ENCODE measurements at places on chromosomes 1 and 21.

- DNase-seq, result no peak
Observed at GRCh38 chr1:225771661-225772322, 5.8 kb upstream of the SRP9 start.

- DNase-seq, result no peak
Observed at GRCh38 chr1:30678209-30678608, 45.2 kb downstream of the MATN1 start.

- DNase-seq, result peak; percentile 27
Observed at GRCh38 chr1:76901158-76901767, 34.0 kb downstream of the ST6GALNAC5 start.

DNA sequence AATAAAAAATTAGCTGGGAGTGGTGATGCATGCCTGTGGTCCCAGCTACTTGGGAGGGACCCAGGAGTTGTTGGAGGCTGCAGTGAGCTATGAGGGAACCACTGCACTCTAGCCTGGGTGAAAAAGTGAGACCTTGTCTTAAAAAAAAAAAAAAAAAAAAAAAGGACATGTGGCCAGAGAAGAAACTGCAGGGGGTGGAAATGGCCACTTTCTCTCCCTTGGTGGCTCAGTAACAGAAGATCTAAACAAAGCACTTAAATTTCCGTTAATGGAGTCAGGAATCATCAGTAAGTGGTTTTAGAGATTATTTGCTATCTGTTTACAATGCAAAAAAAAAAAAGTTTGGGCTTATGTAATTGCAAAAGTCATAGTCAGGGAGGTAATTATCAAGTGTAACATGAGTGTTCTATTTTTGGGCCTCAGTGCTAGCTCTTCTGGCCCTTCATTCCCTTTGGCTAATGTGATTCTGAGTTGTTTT lies 19.3 kb upstream of the OPRD1 start:
- no peak for DNase-seq

DNA sequence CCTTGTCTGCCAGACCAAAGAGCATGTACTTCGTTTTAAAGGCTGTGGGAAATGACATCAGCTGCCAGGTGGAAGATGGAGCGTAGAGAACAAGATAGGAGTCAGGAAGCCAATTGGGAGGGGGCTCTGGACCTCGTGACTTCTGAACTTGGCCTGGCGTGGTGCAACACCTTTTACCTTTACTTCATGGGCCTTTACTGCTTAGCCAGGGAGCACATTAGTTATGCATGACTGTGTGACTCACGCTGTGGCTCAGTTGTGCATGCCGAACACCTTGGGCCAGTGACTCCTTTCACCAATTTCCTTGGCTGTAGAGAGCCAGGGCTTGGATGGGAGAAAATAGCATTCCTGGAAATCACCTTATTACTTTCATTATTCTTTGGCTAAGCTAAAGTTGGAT lies 7.2 kb downstream of the XCL1 start:
- no peak for DNase-seq

DNA sequence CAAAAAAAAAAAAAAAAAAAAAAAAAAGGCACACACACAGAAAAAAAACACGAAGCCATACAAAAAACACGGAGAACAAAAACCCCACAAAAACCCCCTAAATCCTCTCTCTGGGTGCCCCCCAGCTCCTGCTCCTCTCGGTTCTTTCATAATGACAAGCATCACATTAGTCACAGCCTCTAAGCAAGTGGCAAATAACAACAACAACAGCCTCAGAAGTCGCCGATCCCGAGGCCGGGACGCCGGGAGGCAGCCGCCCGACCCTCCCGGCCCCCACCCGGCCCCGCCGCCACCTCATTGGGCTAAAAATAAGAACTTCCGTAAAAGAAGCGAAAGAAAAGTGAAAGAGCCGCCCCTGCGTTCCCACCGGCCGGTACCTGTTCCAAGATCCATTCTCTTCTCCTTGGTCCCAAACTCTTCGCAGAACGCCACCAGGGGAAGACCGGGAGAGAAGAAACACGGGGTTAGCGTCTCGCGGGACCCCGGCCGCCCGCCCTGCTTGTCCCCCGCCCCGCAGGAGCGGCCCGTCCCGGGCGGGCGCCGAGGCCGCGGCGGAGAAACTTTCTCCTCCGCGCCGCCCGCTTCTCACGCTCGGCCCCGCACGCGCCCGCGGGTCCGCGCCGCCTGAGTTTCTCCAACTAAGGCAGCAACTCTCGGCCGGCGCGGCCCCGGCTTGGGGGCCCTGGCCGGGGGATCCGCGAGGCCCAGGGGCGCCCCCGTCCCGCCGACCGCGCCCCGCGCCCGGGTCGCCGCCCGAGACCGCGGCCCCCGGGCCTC lies 102.8 kb downstream of the CASZ1 start:
- DNase-seq, result peak; percentile 28

DNA sequence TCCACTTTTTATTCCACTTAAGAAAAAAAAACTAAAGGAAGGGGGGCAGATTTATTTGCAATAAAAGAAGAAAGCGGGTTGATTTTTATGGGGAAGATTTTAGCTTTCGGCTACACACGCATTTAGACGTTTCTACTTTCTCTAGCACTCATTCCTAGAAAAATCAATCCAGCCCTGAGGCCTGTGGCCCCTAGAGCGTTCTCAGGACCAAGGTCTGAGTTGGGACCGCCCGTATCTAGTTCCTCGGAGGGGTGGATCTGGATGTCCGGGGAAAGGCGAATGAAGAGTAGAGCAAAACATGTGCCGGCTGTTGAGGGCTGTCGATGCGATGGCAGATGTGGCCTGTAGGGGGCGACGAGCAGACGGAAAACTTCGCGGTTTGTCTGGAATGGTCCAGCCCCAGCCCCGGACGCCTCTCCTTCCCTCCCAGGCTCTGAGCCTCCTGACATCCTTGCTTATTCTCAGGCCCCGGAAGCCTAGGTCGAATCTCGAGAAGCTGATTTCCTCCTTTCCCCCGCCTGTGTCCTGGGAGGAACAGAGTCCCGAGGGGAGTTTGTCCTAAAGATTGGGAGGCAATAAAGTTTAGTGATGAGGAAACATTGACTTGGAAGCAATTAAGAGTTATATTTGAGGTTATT lies 5.2 kb downstream of the FOXD3 start:
- peak; percentile 74 for DNase-seq

DNA sequence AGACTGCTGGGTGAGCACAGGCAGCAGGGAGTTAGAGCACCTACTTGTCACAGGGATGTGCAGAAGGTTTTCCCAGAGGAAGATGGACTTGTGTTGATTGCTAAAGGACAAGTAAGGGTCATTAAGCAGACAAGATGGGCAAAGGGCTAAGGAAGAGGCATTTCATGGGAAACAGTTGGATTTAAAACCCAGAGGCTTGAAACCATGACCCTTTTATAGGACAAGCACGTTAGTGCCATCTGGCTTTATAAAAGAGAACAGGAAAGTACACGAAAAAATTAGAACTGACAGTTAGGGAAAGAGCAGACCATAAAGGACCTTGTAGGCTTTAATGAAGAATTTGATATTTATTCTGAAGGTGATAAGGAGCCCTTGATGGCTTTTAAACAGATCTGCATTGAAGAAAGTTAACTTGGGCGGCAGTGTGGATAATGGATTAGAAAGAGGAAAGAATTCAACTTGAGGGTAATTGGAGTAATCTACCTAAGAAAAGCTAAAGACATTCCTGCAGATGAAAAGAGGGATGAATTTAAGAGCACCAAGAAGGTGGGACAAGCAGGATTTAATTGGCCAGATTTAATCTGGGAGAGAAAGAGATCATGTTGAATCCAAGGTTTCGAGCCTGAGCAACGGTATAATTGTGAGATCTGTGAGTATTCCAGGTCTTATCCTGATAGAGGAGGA lies 68.6 kb downstream of the ZC3H11B start:
- DNase-seq, result no peak

DNA sequence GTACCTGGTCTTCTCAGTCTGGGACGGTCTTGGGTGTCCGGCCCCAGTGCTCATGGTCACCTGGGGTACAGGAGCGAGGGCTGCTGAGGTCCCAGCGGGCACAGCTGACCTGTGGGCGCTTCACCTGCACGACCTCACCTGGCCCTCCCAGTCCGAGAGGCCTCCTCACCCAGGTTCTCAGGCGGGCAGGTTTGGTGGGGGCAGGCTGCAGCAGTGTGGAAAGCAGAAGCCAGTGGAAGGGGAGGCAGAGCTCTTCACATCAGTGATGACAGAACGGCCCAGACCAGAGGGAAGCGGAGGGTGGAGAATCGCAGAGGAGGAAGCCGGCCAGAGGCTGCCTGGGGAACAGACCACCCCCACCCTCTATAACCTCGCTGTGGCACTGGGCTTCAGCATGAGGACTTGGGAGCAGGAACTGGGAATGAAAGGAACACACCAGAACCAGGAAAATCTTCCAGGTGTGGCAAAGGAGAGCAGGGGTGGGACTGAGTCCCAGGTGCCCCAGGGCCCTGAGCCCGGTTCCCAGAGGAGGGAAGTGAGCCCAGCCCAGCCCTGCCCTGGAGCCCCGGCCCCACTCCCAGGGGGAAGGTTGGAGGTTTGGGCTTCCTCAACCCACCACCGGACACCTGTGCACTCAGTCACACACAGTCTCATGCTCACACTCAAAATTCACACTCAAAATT lies 265.2 kb upstream of the VAMP3 start:
- no peak for DNase-seq

DNA sequence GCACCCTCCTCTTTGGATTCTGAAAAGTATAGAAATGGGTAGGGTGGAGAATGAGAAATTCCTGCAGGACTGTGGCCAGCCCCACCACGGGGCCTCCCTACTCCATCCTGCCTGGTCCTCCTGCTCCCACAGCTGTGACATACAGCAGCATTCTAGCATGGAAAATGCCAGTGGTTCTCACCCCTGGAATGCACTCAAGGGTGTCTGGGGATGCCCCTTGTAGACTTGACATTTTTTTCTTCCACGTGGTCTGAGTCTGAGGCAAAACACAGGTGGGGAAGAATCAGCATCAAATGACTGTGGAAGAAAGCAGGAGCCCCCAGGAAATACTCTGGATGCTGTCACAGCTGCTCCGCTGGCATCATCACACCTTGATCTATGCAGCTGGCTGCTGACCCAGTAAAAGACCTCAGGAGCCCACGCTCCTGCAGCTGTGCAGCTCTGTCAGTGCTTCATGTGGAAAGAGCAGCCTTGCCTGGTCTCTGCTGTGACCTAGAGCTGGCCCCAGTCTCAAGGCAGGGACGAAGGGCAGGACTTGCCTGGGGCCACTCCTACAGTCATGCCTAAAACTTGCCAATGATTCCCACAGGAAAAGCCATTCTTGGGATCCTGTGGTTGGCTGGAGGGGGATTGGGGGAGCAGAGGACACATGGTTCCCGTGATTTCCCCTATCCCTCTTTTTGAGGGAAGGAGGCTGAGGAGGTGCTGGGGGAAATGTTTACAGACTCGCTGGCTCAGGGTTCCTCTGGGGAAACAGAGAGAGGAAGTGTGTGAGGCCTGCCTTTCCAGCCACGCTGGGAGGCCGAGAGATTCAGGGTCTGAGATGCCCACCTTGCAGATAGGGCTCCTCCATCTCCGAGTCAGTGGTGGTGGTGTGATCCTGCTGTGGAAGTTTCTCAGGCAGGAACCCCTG lies 10.8 kb upstream of the A3GALT2 start:
- DNase-seq, result no peak

GRCh38 chr1:178243890-178244289 lies 150.0 kb downstream of the RASAL2 start:
- DNase-seq, result no peak

DNA sequence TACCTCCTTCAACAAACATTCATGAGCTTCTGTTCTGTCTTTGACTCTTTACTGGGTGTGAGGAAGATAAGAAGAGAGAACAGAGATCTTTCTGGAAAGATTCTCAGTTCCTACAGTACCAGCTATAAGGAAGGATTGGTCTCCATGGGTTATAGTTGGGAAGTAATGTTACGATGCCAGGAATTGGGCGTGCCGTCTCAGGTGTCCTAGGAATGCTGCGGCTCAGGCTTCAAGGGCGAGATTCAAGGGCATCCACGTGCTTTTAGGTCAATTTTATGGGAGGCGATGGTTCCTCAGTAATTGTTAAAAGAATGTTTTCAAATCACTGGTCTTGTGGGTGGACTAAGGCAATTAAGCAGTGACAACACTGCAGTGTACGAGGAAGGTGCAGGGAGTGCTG lies 27.3 kb downstream of the COG2 start:
- DNase-seq, result no peak

GRCh38 chr1:27154469-27154990 lies 395 bp downstream of the SLC9A1 start:
- no peak for DNase-seq

GRCh38 chr1:17204546-17205440 lies at the start of gene PADI1:
Gene PADI1 (plus strand): TSS chr1:17205128. CDS start chr1:17205218, 90 bp downstream.
- DNase-seq, result no peak

DNA sequence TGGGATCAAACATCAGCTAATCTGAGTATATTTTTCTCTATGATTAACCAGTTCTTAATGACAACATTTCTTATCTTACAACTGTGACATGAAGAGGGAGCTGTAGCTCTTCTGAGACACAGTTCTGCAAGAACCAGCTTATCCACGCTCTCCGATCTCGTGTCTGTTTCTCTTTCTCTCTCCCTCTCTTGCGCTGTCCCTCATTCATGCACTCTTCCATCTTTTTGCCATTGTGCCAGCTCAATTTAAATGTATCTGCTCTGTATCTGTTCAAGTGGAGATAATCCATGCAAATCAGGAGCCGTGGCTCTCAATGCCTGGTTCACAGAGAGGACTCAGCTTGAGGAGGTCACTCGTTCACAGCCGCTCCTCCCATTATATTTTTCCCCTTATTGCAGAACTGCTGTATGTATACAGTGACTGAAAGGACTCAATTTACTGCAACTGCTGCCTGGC lies 494.7 kb upstream of the ADGRL2 start:
- no peak for DNase-seq

- no peak for DNase-seq
Observed at GRCh38 chr1:100583827-100584226, 45.9 kb downstream of the GPR88 start.

DNA sequence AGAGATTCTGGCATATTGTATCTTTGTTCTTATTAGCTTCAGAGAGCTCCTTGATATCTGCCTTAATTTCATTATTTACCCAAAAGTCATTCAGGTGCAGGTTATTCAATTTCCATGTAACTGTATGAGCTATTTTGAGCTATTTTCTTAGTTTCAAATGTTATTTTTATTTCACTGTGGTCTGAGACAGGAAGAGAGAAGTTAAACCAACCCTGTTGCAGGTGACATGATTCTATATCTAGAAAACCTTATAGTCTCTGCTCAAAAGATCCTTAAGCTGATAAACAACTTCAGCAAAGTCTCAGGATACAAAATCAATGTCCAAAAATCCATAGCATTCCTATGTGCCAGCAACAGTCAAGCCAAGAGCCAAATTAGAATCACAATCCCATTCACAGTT lies 1644.0 kb upstream of the B3GALT2 start:
- no peak for DNase-seq

DNA sequence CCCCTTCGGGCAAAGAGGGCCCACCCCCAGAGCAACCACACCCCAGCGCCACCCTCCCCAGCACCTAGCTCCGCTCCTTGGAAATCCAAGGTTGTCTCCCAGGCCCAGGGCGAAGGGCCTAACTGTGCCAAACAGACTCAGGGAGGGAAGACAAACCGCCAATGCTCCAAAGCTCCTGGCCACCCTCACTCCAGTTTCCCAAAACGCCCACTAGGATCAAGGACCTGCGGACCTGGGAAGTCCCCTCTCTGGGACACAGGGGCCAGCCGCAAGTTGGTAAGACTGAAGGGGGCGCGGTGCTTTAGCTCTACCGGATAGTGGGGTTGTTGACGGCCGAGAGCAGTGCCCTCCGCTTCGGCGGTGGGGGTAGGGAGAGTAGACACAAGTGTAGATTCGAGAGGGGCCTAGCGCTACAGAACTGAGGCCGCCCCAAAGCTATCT lies 581 bp downstream of the IRF6 start:
- no peak for DNase-seq

All from activated CD4-positive, alpha-beta T cell treated with anti-CD3 and anti-CD28 coated beads, Interleukin-2, amount 50 U/mL, for 48 hours (primary cell).